Gastrocnemius medialis (tissue), 4 donors: ENCODE measurements at places on chromosomes 1 and 21.
A peak's percentile ranks its signal among the peaks of the same experiment; 100 is the strongest.

GRCh38 chr21:45820171-45821091 lies 161.1 kb upstream of the COL6A1 start:
- DNase-seq, result peak; percentile 32

DNA sequence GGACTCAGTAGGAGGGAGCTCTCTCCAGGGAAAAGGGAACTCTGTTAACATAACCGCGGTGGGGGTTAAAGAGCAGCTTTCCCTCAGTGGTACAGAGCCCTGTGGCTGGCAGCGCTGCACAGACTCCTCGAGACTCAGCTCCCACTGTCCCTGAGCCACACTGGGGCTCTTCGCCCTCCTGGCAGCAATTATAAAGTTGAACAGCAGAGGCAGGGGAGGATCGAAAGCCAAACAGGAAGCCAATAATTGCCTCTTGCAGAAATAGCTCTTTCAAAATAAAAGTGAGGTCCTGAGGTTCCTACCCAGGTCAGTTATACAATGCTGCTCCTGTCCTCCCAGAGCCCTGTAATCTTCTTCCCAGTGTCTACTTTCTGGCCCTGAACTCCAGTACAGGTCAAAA lies 77.0 kb downstream of the FAM78B start:
- no peak for DNase-seq

- no peak for DNase-seq
Measured at GRCh38 chr1:84403347-84403746, 5.1 kb downstream of the DNASE2B start.

DNA sequence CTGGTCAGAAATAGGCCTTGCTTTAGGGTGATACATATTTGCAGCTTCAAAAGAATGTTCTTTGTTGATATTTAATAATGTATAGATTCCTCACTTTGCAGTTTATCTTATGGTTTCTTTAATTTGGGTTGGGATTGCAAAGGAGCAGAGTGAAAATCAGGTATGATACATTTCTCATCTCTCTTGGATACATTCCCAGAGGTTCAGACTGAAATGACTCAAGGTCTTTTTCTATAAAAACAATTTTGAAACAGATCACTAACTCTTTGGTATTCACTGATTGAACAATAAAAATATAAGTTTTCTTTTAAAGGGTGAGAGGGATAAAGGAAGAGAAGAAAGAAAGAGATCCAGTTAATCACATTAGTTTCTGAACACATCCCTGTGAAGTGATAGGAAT lies 606.5 kb upstream of the CAMK1G start:
- no peak for DNase-seq

DNA sequence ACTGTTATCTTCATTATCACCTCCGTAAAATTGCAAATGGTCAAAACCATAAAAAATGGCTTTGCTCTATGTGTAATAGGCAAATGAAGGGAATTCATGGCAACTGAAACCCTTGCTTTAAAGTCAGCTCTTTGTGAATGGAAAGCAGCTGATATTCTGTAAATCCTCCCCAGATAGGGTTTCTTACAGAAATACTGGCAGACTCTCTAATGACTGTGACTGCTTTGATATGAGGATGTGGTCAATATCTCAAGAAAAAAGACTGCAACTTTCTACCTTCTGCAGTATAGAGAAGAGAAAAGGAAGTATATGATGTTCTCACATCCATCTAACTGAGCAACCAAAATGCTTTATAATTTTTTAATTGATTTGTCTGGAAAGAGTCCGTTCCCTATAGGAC lies 193.1 kb downstream of the ST6GALNAC3 start:
- DNase-seq, result no peak

DNA sequence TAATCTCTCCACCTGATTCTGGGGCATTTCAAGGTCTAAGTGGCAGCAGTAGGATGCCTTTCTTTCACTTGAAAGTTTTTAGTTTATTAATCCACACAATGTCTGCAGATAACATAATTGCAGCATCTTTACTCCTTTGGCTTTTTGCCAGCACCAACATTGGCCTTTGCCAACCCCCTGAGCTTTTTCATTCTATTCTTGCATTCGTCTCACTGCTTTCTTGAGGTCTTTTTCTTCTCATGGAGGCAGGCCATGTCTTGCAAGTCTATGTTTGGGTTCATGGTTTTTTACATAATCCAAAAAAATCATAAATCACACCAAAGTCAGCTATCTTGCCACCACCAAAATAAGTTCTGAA lies 30.4 kb upstream of the COG2 start:
- no peak for DNase-seq

- DNase-seq, result no peak
Measured at GRCh38 chr1:158330391-158331105, 783 bp downstream of the CD1B start.

GRCh38 chr1:80894921-80895320 lies 905.8 kb upstream of the ADGRL2 start:
- DNase-seq, result no peak

DNA sequence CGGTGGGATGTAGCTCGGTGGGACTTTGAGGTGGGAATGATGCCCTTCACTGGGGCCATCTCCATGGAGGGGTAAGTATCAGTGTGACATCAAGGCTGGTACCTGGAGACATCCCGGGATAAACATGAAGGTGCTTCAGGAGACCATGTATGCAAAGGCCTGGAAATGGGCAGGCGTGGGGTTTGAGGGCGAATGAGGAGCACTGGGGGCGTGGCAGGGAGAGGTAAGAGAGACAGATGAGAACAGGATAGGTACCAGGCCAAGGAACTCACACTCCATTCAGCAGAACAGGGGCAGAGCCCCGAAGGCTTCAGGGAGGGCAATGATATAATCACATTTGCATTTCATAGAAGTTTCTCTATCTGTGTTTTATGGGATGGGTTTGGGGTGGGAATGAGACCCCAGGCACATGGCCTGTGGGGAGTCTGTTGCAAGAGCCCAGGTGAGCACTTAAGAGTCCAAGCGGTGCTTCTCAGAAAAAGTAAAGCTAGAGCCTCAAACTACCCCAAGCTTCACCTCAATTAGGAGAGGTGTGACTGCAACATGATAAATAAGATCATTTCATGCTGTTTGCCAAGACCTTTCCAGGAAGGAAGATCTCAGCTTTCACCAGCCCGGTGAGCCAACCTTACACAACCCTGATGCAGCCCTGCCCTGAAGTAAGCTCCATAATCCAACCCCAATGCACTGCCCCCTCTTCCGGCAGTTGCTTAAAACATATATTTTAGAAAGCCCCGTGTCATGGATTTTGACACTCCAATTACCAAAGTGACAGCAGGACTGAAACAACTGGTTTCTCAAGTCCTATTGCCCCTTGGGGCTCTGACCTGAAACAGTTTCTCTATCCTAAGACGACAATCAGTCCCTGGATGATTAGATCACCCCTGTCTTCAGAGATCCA lies 7.4 kb downstream of the S100A9 start:
- DNase-seq, result peak; percentile 48

- no peak for DNase-seq
Measured at GRCh38 chr1:48841461-48841860, 64.8 kb upstream of the BEND5 start.

- DNase-seq, result no peak
Measured at GRCh38 chr1:41728403-41729202, 190.1 kb downstream of the HIVEP3 start.

DNA sequence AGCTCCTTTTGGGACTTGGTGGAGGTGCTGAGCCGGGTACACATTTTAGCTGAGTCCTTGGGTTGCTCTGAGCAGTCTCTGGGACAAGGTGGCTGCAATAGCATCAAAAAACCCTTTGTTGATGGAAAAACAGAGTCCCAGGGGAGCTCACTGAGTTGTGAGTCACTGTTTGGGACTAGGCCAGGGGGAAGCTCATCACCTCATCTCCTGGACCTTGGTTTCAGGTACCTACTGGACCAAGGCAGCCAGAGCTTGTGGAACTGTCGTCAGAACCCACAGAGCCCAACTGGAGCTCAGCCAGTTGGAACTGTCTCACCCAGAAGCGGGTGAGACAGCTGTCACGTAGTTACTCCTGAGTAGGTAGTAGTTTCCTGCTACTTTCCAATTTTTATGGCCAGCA lies 146.7 kb downstream of the HLX start:
- DNase-seq, result no peak

- no peak for DNase-seq
Measured at GRCh38 chr1:46822248-46822826, 23.5 kb downstream of the CYP4B1 start.

- no peak for DNase-seq
Measured at GRCh38 chr1:227949954-227950734, 2.4 kb upstream of the WNT9A start.

DNA sequence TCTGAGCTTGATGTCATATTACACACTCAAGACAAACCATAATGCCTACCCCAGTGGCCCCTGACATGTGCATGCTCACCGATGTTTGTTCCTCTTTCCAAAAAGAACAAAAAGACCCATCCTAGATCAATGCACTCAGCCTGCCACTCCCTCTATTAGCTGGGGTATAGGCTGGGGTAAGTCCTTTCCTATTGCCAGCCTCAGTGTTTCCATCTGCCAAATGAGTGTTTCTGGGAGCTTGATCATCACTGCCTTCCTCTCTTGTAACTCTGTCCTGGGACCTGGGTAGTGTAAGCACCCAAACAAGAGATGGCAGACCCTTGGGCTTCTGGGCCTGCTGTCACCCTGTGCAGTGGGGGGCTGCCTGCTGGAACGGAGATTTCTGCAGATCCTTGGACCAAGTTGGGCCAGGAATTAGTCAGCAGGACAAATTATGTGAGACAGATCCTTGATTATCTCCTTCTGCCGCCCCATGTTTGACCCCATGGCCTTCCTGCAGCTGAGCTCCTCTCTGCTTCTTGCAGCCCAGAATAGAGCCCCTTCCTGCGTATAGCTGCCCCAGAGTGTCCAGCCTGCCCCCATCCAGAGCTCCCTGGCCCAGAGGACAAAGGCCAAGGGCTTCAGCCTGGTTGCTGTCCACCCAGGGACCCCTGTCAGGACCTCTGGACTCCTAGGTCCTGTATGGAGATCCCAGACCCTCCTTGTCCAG lies 31.5 kb upstream of the LRP8 start:
- DNase-seq, result no peak

GRCh38 chr1:14944471-14944985 lies 209.0 kb upstream of the TMEM51 start:
- no peak for DNase-seq

- DNase-seq, result no peak
Measured at GRCh38 chr1:99270646-99271045, 6.4 kb downstream of the PLPPR4 start.

DNA sequence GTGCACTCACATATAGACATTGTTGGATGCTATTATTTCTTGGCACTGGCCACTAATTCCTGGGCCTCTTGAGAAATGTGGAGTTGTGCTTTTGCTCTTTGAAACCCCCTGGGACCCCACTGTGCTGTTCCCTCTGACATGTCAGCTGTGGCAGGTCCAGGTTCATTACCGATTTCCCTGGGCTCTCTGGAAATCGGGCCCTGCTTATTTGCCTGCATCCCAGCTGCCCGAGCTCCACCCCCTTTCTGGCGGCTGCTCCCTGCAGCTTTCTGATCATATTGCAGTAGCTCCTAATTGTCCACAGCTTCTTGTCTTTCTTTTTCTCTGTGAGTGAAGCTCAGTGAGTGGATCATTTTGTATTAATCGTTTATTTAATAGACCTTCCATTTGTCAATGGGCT lies 183.7 kb upstream of the FAM78B start:
- no peak for DNase-seq

- DNase-seq, result no peak
Measured at GRCh38 chr1:15160626-15161025, 7.1 kb downstream of the TMEM51 start.

DNA sequence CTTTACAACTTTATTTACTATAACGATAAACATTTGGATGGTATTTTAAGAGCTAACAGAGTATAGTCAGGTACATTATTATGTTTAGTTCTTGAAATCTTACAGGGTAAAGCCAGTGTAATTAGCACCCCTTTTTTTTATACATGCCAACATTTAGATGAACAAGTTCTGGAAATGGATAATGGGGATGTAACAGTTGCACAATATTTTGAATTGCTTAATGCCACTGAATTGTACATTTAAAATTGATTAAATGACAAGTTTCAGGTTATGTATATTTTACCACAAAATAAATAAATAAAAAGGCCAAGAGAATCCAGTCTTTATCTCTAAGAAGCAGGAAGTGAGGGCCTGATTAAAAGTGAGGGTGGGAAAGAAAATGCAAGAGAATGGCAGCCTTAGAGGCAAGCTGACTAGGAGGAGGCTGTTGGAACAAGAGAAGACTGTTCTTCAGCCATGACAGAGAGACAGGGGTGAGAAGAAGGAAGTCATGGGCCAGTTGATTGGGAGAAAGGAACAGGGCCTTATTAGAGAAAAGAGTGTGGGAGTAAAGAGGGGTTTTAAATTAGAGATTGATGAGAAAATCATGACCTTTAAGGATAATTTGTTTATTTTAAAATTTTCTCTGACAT lies 49.9 kb upstream of the TNFSF18 start:
- no peak for DNase-seq

- DNase-seq, result no peak
Measured at GRCh38 chr1:208278638-208279037, 34.5 kb upstream of the PLXNA2 start.

DNA sequence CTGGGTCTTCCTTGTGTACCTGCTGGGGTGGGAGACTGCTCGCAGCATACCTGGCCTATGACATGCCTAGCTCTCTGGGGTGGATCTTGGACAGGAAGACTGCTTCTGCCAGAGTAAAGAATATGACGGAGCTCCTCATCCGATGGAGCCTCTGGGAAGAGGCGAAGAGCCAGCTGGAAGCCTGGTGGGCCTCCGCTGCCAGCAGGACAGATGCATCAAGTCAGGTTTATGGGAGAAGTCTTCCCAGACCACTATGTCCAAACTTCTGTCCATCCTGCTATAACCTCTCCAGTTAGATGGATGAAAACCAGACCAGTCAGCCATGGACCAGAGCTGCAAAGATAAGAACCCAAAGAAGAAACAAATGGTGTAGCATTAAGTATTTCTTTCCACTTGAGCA lies 27.7 kb upstream of the NGF start:
- DNase-seq, result no peak

DNA sequence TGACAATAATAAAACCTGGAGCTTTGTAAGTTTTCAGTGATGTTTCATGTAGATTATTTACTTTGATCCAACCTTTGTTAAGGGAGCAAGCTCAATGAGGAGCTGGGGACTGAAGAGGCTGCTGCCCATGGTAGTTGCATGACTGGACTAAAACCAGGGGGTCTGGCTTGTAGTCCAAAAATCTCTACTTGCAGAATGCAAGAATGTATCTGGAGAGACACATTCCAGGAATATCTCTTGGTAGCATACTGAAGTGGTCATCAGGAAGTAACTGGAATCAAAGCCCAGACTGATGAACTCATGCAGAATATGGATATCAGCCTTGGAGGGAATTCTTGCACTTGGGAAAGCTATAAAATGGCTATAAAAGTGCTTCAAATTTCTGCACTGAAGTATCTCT lies 5.8 kb upstream of the KIAA0040 start:
- DNase-seq, result no peak

- DNase-seq, result no peak
Measured at GRCh38 chr1:64318428-64318827, 115.0 kb downstream of the UBE2U start.

DNA sequence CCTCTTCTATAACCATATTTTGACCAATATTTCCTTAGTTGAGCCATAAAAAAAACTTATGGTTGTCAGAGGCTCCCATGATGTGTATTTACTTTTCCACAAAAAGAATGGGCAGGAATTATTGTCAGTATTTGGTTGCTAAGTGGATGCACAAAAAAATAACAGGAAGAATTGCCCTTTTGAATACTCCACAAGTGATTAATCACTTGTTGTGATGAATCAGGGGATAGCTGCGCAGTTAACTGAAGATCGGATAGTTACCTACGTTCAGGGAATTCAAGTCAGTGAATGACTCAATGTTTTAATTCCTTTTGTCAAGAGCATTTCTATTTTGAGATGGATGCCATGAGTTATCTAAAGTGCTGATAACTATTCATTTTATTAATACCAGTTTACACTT lies 785.2 kb upstream of the B3GALT2 start:
- no peak for DNase-seq
